NCI-H524 treated with DMSO at 0.1 percent for 48 hours (cell line): ENCODE measurements at places on chromosomes 12 and 14.

DNA sequence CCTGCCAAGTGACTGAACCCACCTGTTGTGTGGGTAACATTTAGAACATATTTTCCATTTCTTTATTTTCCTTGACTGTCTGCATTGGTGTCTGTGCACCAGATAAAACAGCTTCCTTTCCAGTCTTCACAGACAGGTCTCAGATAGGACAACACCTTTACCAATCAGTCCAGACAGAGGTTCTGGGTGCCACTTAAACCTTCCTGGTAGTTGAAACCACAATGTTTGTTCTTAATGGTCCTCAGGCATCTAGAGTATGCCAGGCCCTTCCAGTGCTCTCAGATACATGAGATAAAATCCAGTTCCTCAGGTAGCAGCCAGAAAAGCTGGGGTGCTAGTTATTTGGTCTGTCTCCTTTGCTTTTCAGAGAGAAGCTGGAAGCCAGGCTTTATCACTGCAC, 7.0 kb upstream of the CLEC2D start:
- DNase-seq, result no peak

DNA sequence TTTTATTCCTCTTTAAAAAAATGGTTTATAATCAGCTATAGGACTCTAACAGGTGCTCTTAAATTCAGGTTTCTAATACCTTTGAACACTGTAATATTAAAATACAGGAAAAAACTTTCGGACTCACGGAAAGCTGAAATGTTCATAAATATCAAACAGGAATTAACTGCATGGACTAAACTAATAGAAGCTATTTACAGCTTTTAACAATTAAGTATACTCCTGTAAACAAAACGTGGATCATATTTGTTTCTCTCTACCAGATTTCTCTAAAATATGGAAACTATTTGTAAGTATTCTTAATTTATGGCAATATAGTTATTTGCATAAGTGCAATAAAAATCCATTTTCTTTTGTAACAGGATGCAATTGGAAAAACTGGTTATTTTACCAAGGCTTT, 108.9 kb upstream of the RESF1 start:
- no peak for DNase-seq

DNA sequence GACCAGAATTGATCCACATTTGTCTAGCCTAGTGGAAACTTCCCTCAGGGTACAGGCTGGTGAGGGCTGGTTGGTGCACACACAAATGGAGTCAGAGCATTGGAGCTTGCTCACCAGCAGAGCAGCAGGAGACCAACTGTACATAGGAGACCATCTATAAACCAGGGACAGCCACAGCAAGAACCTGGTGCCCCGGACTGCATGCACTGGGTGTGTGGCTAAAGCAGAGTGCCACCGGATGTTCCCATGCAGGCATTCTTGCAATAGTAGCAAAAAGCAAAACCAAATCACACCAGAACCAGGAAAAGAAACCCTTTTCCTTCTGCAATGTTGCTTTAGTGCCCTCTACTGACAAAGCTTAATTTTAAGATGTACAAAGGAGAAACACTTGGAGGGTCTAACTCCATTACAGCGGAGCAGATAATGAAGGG, 136.4 kb downstream of the MDGA2 start:
- DNase-seq, result peak; percentile 13

GRCh38 chr14:24196071-24197055, 1.1 kb upstream of the TM9SF1 start:
- DNase-seq, result no peak

DNA sequence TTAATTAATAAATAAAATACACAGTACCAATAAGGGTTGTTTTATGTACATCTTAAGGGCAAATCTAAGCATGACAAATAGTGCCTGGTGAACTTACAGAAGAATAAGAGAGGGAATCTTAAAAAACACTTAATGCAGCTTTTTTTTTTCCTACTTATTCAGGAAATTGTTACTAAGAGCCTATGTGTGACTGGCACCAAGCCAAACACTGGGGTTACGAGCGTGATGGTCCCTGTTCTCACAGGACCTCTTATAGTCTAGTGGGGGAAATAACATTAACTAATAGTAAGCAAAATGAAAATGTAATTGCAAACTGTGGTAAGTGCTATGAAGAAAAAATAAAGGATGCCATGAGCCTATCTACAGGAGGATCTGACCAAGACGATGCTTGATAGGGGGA, 53.6 kb downstream of the RTN1 start:
- no peak for DNase-seq

DNA sequence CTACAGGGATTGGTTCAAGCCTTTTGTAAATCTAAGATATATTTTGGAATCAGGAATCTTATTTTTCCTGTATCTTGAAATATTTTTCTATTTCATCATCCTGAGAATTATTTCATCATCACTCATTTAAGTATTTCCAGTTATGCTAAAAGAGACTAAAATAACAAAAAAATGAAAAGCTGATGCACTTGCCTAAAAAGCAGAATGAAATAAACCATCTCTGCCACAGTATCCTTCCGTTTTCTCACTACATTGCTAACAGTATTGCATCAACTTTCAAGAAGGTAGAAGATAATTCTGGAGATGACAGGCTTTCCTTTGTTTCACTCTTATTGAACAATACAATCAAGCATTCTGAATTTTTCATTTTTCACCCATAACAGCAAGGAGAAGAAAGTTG, 31.1 kb upstream of the EIF5 start:
- DNase-seq, result no peak

- no peak for DNase-seq
Measured at GRCh38 chr12:64440100-64440499, 11.8 kb upstream of the TBK1 start.

GRCh38 chr12:92289629-92290349, 144.1 kb upstream of the BTG1 start:
- no peak for DNase-seq

DNA sequence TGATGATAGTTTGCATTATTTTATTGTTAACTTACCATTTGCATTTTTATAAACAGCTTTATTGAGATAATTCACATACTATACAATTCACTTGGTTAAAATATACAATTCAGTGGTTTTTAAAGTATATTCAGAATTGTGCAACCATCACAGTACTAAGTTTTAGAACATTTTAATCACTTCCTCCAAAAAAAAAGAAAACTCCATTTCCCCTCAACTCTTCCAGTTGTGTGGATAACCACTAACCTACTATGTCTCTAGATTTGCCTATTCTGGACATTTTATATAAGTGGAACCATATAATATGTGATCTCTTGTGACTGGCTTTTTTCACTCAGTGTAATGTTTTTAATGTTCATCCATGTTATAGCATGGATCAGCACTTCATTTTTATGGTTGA, 41.3 kb downstream of the WNK1 start:
- DNase-seq, result no peak

DNA sequence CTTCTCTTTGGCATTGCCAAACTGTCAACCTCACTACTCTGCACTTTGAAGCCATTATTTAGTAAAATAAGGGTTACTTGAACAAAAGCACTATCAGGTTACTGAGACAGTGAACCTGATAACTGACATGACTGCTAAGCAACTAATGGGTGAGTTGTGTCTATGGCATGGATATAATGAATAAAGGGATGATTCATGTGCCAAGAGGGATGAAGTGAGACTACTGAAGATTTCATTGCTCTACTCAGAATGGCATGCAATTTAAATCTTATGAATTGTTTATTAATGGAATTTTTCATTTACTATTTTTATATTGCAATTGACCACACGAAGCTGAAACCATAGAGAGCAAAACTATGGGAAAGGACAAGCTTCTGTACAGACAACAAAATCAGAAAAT, 74.4 kb downstream of the CEP128 start:
- DNase-seq, result no peak

DNA sequence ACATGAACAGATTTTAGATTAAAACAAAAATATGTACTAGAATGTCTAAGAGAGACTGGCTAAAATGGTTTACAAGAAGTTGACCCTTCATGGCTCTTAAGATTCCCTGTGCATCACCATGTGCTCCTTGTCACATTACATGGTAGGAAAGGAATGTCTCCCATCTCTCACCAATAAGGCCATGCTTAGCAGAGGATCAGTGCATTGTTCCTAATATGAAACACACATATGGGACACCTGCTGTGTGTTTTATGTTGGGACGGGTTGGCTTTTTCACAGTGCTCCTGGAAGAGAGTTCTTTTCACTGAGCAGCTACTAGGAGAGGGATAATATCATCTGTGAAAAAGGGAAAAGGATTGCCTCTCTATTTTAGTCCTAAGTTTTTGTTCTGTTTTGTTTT, 9.6 kb downstream of the PFKM start:
- no peak for DNase-seq

DNA sequence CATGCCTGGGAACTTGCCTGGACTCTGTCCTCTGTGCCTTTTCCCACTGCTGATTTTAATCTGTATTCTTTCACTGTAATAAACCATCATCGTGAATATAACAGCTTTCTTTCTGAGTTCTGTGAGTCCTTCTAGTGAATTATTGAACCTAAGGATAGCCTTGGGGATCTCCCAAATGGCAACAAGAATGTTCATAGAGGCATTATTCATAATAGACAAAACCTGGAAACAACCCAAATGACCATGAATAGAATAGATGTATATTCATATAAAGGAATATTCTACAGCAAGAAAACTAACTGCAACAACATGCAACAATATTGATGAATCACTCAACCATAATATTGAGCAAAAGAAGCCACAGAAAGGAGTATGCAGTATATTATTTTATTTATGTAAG, 44.7 kb upstream of the CEP83 start:
- no peak for DNase-seq

GRCh38 chr14:101104485-101104884, 201.0 kb upstream of the RTL1 start:
- no peak for DNase-seq

- DNase-seq, result no peak
Measured at GRCh38 chr14:28382444-28383190, 384.0 kb upstream of the FOXG1 start.
